ENCODE measurements at places on chromosomes 7 and 10.

GRCh38 chr7:26965724-26966123, 101.3 kb upstream of the SKAP2 start:
- DNase-seq, result no peak

DNA sequence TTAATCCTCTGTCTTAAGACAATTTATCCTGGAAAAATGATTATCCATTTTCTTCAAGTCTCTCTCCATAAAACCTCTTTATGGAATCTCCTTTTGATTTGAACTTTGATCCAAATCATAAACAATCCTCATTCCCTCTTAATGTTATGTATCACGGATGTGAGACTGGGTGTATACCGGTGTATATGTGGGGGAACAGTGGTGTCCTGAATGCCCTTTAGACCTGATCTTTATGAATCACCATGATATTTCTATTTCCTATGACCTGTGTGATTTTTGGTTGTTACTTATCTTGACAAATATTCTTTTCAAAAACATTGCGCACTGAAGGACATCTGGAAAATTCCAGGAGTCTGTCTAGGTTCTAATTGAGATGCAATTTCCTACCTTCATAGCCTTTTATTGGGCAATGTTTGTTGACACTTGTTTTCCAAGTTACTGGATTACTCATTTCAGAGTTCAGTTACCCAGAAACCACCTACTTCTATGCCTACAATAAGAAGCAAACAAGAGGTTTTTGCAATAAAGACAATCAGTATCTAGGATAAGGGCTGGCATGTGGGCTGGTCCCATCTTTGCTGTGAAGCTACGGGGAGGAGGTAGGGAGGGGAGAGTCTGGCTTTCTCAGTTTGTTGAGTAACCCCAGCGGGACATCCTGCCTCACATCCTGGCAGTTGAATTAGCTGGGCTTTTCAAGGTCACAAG, 190.4 kb downstream of the CTTNBP2 start:
- DNase-seq, result no peak

DNA sequence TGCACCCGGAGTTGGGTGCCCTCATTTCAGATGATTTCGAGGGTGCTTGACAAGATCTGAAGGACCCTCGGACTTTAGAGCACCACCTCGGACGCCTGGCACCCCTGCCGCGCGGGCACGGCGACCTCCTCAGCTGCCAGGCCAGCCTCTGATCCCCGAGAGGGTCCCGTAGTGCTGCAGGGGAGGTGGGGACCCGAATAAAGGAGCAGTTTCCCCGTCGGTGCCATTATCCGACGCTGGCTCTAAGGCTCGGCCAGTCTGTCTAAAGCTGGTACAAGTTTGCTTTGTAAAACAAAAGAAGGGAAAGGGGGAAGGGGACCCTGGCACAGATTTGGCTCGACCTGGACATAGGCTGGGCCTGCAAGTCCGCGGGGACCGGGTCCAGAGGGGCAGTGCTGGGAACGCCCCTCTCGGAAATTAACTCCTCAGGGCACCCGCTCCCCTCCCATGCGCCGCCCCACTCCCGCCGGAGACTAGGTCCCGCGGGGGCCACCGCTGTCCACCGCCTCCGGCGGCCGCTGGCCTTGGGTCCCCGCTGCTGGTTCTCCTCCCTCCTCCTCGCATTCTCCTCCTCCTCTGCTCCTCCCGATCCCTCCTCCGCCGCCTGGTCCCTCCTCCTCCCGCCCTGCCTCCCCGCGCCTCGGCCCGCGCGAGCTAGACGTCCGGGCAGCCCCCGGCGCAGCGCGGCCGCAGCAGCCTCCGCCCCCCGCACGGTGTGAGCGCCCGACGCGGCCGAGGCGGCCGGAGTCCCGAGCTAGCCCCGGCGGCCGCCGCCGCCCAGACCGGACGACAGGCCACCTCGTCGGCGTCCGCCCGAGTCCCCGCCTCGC, at the start of gene EGFR:
Gene EGFR, plus strand, starts transcription at position 657 of the 830 bp plus-strand sequence. CDS start 261 bp downstream, outside the sequence.
- no peak for DNase-seq

DNA sequence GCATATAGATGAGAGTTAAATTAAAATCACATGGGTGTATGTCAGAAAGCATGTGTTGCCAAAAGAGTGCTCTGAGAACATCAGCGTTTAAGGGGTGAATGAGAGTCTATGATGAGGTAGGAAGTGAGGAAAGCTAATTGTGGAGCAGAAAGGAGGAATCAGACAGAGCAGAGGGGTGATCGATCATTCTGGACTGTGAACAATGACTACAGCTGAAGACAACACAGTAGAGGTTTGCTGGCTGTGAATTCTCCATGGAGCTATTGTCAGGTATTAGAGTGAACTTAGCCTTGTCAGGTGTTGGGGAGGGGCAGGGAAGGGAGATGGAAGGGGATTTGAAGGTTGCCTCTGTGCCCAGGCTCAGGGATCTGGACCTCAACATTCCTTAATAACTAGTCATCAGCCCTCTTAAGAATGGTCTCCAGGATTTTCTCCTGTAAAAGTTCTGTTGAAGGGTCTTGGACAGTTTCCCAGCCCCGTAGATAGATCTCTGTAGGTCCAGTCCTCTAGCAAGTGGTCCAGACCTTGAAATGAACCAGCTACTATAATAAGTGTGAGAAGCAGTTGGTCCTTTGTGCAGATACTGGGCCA, 57.1 kb downstream of the KIF5B start:
- no peak for DNase-seq

GRCh38 chr10:3045471-3046209, 21.7 kb upstream of the PFKP start:
- no peak for DNase-seq

DNA sequence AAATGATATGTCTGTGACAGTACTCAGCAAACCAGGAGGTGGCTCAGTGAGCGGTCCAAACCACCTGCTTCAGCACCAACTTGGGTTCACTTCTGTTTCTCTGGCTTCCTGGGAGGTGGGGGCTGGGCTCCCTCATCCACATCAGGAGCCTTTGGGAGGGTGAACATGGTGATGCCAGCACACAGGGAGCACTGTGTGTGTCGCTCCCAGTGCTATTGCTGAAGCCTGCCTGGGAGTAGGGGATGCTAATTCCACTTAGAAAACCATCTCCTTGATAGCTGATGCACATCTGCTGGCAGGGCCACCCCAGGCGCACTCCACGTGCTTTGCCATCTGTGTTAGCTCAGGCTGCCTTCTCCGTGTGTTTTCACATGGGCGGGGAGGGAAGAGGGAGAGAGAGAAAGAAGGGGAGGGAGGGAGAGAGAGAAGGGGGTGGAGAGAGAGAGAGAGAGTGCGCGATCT, 58.0 kb downstream of the RAMP3 start:
- DNase-seq, result peak; percentile 37

GRCh38 chr7:15084368-15084767, 181.8 kb upstream of the DGKB start:
- no peak for DNase-seq

- DNase-seq, result no peak
Observed at GRCh38 chr10:986881-987619, 1.2 kb upstream of the GTPBP4 start.

- DNase-seq, result no peak
Observed at GRCh38 chr7:16318463-16318862, 102.9 kb downstream of the CRPPA start.

- no peak for DNase-seq
Observed at GRCh38 chr10:1472178-1472958, 265.0 kb downstream of the ADARB2 start.

- DNase-seq, result no peak
Observed at GRCh38 chr7:66734006-66734405, 6.5 kb upstream of the RABGEF1 start.

GRCh38 chr10:116787893-116788665, 45.7 kb upstream of the HSPA12A start:
- peak; percentile 2 for DNase-seq

DNA sequence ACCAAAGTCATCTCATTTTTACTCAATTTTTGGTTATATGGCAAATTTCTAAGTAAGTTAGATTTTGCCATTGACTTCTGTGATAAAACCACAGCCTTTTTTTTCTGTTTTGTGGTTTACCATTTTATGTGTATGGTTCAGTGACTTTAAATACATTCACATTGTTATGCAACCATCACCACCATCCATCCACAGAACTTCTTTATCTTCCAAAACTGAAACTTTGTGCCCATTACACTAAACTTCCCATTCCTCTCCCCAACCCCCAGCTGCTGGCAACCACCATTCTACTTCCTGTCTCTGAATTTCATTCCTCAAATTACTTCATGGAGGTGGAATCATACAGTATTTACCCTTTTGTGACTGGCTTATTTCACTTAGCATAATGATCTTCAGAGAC, 280.4 kb upstream of the TCERG1L start:
- no peak for DNase-seq

DNA sequence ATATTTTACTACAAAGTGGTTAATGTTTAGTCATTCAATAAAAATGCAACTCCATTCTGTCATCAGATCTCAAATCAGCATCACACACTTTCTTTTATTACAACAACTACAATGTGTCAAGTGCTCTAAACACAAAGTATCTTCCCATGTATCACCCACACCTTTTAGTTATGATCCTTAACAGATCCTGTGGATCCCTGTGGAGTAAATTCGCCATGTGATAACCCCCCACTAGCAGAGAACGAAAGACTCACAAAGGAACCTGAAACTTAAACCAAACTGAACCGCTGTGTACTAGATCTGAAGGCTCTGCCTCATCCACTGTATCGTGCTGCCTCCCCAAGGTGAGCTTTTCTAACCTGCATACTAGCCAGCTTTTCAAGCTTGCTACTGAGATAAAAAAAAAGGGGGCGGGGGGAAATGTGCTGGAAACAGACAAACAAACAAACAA, 1.7 kb downstream of the DPY19L1 start:
- no peak for DNase-seq

DNA sequence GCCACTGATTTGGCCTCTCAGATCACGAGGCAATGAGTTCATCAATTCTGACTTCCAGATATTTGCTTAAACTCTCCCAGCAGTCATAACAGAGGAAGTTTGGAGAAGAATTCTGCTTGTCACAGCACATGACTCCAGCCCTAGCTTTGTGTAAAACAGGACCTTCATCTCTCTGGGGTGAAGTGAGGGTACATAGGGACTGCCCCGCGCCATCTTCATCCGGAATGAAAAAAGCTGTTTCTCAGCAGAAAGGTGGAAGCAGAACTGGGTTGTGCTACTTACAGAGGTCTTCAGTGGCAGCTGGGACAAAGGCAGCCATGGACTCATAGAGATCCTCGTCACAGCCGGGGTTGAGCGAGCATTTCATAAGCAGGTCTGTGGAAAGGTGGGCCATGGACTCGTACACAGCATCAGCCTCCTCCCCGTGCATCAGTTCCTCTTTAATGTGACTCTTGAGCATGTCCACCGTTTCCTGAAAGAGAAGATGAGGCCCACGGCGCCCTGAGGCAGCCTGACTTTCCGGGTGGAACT, 58.4 kb upstream of the TM9SF3 start:
- no peak for DNase-seq

DNA sequence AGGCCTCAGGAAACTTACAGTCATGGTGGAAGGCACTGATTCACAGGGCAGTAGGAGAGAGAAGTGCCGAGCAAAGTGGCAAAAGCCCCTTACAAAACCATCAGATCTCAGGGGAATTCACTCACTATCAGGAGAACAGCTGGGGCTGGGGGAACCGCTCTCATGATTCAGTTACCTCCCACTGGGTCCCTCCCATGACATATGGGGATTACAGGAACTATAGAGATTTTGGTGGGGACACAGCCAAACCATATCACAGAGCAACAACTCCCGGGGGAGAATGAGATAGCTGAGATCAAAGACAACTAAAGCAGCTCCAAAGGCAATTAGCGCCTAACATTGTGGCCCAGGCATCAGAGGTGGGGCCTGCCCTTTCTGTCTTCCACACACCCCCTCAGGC, 85.4 kb upstream of the VOPP1 start:
- DNase-seq, result no peak

DNA sequence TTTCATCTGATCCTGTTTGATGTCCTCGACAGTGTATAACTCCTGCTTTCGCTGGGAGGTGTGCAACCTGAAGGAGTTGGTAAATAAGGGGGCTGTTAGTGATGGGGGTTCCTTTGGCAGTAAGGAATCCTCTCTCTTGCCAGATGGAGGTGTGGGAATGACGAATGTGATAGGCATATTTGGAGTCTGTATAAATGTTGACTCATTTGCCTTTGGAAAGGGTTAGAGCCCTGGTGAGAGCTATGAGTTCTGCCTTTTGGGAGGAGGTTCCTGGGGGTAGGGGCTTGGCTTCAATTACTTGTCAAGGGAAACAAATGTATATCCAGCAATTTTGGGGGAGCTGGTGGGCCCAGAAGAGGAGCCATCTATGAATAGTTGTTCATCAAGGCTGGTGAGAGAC, 11.4 kb upstream of the CHST3 start:
- no peak for DNase-seq

DNA sequence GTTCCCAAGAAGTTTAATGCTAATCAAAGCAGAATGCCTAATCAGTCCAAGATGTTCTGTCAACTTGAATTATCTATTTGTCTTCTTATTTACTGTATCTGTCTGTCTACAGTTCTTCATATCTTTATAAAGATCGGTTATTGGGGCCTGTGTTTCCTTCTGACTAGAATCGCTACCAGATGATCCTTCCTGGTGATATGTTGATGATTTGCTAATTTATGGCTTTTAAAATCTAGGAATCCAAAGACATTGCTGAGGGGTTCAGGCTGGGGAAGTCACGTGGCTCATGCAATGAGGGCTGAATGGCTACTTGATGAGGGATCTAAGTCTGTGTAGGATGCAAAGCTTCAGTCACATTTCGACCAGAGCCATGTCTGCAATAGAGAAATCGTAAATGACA, 536.3 kb downstream of the KCNMA1 start:
- no peak for DNase-seq

GRCh38 chr10:13201132-13201531, 33.0 kb downstream of the UCMA start:
- DNase-seq, result no peak

- no peak for DNase-seq
Observed at GRCh38 chr10:62960416-62960815, 144.2 kb upstream of the EGR2 start.

- DNase-seq, result no peak
Observed at GRCh38 chr7:26497801-26498596, 206.3 kb downstream of the SNX10 start.

GRCh38 chr10:101032637-101033224, 1.7 kb downstream of the SFXN3 start:
- no peak for DNase-seq

DNA sequence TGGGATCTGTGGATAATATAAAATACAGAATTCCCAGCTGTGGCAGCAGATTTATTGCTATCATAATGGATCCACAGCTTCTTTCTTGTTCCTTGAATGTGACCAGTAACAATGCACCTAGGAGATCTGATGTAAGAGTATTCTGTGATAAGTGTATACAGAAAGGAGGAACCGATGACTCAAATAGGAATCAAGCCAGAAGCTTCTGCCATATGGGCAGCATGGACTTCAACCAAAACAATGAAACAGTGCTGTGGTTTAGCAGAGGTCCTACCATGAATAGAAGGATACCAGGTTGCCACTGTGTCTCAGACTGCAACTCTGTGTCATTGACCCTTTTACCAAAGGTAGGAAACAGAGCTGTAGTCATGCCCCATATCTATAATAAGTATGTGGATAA, 81.8 kb downstream of the PTPRZ1 start:
- DNase-seq, result no peak

All from SHP77 treated with DMSO at 0.1 percent for 48 hours (cell line).